PC-9 (cell line): ENCODE measurements at places on chromosomes 13 and 19.

- no peak for DNase-seq
Measured at GRCh38 chr13:31970231-31970930, 61.2 kb upstream of the FRY start.

DNA sequence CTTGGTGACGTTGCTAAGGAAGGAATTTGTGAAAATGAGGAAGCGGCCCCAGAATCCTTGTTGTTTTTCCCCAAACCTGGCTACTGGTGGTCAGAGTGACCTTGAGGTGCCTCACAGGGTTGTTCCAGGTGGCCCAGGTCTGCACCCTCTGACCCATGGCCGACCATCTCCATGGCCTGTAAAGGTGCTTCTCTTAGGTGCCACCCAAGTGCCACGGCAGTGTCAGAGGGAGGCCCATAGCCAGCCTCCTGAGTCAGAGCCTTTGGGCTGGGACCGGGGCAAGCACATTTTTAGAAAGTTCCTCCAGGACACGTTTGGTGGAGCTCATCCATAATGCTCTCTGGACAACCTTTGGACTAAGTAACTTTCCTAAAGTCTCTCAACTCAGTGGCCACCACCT is 83.9 kb upstream of the IRS2 start:
- DNase-seq = no peak

DNA sequence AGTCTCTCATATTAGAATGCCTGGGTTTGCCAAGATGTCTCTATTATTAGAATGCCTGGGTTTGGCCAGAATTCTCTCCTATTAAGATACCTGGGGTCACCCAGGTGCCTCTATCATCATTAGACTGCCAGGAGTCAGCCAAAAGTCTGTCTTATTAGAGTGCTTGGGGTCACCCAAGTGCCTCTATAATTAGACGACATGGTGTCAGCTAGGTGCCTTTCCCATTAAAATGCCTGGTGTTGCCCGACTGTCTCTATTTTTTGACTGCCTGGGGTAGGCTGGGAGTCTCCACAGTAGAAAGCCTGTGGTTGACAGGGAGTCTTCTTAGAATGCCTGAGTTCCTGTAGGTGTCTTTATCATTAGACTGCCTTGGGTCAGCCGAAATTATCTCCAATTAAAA is 1536.6 kb downstream of the UQCRFS1 start:
- DNase-seq = no peak

GRCh38 chr13:39699274-39699673 is 43.8 kb downstream of the COG6 start:
- DNase-seq = no peak

- no peak for DNase-seq
Measured at GRCh38 chr19:55546011-55546410, 668 bp upstream of the SBK3 start.

- DNase-seq = no peak
Measured at GRCh38 chr13:72599178-72599743, 128.2 kb downstream of the MZT1 start.

- DNase-seq = no peak
Measured at GRCh38 chr19:46550684-46551083, 50.4 kb upstream of the CALM3 start.

GRCh38 chr13:41193469-41193868 is 900 bp downstream of the KBTBD7 start:
- DNase-seq = no peak

GRCh38 chr13:98447881-98448641 is 128.8 kb downstream of the STK24 start:
- DNase-seq = no peak

DNA sequence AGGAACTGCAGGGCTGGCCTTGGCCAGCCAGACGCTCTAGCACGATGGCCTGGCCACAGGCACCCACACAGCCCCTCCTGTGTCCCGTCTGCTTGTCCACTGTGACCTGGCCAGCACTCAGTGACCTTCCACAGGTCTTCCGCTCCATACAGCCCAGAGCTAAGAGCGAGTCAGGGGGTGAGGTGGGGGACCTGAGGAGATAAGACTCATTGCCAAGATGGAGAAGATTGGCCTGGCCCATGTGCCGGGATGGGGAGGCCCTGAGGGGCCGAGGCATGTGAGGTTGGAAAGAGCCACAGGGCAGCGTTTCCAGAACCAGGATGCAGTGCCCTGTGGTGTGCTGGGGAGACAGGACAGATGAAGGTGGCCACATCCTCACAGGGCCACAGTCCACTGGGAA is 10.2 kb upstream of the SLC7A9 start:
- no peak for DNase-seq

DNA sequence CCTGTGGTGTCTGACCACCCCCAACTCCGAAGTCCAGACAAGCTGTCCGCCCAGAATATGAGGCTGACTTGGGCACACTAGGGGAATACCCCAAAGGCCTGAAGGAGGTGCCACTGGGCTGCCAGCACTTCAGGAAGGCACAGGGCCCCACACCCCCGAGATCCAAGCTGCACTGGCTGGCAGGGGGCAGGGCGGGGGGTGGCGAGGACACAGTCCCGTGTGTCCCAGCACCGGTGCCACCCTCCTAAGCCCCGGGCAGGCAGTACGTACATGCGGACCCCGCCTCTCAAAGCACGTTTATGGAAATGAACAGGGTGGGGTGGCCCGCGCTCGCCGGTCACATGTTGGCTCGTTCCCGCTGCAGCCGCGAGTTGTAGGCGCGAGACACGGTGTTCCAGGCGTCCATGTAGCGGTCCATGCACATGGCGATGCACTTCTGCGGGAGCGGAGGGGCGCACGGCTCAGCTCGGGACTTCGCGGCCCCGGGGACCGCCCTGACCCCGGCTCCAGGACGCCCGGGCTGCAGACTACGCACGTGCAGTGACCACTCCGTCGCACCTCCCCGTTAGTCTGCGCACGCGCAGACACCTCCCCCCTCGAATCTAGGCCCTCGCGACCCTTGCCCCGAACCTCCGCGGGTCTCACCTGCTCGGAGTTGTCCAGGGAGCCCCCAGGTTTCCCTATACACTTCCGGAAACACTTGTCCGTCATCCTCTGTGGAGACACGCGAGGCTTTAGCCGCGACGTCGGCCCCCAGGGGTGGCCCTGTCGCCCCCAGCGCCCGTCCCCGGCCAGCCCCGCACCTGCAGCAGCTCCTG is 566 bp downstream of the TIMM13 start:
- DNase-seq = no peak

- no peak for DNase-seq
Measured at GRCh38 chr19:2064395-2064787, 13.3 kb upstream of the MKNK2 start.

DNA sequence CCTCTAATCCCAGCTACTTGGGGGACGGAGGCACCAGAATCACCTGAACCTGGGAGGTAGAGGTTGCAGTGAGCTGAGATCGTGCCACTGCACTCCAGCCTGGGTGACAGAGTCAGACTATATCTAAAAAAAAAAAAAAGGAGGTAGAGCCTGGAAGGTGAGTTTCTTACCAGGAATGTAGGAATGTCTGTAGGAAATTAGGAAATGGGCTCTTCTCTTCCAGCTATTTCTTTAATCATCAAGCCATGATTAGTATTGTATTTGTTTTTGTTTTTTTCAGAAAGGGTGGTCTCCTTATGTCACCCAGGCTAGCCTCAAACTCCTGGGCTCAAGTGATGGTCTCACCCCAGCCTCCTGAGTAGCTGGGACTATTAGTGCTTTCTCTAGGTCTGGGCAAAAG is 26.3 kb upstream of the SERP2 start:
- no peak for DNase-seq

DNA sequence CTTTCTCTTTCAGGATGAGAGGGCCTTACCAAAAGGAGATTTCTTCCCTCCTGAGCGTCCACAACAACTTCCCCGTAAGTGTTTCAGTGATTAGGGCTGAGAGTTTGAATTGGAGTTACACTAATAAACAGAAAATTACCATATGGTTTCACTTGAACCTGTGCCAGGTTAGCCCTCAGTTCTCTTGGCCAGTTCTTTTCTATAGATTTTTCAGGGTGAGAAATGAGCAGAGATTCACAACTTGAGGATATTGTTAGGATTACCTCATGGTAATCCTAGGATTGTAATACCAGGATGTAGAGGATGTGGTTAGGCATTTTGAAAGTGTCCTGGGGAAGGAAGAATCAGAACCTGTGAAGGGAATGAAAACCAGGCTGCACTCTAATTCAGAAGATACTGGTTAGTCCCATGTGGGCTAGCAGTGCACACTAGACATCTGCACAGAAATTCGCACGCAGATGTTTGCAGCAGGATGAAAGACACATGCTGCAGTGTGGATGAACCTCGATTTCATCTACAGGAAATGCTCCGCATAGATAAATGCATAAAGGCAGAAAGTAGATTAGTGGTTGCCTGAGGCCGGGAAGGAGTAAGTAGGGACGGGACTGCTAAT is 24.1 kb downstream of the HNRNPM start:
- no peak for DNase-seq

- DNase-seq = peak; percentile 76
Measured at GRCh38 chr19:42433503-42434260, 6.5 kb upstream of the LIPE start.

DNA sequence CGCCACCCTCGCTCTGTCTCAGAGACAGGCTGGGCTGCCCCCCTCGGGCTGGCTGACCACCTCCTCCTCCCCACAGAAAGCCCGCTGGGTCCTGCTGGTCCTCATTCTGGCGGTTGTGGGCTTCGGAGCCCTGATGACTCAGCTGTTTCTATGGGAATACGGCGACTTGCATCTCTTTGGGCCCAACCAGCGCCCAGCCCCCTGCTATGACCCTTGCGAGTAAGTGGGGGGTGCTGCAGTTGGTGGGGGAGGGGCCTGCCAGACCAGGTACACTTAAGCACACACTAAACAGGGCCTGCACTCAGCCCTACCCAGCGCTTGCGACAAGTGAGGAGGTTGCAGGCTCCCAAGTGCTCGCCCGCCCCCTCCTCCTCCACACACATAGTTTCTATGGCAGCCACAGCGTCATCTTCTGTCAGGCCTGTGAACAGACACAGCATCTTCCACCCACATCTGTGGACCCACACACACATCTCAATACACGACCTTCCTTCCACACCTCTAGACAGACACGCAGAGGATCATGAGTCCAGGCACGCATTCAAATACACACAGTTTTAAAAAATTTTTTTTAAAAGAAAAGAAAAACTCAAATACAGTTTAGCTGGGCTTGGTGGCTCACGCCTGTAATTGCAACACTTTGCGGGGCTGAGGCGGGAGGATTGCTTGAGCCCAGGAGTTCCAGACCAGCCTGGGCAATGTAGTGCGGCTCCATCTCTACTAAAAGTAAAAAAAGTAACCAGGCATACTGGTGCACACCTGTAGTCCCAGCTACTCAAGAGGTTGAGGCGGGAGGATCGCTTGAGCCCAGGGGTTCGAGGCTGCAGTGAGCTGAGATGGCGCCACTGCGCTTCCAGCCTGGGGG is 18.4 kb downstream of the PLD3 start:
- DNase-seq = no peak

DNA sequence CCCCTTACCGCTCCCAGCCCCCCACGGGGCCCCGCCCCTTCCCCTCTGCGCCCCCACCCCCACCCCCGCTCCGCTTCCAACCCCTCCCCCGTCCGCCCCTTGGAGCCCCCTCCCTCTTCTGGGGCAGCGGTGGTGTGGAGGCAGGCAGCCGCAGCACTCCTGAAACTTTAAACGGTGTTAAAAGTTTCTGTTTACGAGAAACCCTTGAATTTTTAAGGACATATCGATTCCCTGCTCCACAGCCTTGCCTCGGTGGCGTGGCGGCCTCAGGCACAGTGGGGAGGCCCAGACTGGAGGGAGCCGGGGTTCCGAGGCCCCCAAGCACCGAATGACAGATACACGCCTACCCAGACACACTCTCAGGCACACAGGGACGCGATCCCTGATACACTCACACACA is 4.8 kb upstream of the NFIX start:
- no peak for DNase-seq

- no peak for DNase-seq
Measured at GRCh38 chr19:49217382-49217781, 59.8 kb downstream of the TRPM4 start.

DNA sequence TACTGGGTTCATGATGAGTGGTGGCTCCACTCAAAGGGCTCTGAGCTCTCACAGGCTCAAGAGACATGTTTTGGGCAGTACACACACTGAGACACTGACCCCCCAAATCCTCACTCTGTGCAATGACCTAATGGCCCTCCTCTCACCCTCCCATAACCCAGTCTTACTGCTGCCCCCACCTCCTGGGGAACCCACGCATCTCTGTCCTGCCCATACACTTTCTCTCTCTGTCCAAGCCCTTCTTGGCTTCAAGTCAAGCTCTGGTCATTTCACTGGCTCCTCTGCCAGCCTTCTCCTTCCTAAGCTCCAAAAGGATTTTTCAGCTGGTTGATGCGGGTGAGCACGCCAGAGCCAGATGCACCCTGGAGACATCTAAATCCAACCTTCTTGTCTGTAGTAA is 187.9 kb upstream of the TSHZ3 start:
- no peak for DNase-seq

GRCh38 chr19:33689868-33690267 is 68.1 kb downstream of the CHST8 start:
- DNase-seq = no peak

DNA sequence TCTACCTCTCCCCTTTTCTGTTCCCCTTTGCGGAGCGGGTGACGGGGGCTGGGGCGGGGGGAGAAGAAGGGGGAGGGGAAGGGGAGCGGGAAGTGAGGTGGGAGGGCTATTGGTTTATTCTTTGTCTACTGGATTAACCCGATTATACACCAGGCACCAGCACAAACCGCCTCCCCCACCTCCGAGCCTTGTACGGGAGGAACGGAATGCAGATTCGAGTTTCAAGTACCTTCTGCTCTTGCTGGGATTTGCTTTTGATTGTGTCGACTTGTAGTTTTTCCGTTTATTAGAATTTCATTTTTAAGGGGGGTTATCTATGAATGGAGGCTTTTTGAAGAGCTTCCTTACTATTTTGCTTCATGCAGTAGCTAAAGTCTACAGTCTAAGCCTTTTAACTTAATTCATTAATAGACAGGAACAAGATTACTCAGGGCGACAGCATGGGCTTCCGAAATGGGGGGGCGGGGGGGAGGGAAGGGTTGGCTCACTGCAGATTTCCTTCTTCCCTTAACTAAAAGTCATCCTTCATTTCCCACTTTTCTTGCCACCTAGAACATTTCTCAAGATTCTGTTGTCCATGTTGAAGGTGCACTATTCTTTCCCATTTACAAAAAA is 937 bp upstream of the SPRY2 start:
- peak; percentile 26 for DNase-seq

- no peak for DNase-seq
Measured at GRCh38 chr13:35808846-35809245, 322.3 kb downstream of the DCLK1 start.

DNA sequence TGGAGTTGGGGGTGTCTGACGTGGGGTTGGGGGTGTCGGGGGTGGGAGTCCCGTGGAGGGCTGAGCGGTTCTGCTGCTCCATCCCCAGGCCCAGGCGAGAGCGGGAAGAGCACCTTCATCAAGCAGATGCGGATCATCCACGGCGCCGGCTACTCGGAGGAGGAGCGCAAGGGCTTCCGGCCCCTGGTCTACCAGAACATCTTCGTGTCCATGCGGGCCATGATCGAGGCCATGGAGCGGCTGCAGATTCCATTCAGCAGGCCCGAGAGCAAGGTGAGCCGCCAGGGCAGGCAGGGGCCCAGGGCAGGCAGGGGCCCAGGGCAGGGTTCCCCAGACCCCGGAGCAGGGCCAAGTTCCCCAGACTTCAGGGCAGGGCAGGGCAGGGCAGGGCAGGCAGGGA is 12.7 kb downstream of the GNA15 start:
- no peak for DNase-seq

GRCh38 chr13:97174638-97175037 is 47.5 kb upstream of the MBNL2 start:
- DNase-seq = no peak

GRCh38 chr19:31107096-31107495 is 242.1 kb downstream of the TSHZ3 start:
- DNase-seq = no peak

GRCh38 chr19:38662537-38663155 is 15.2 kb downstream of the ACTN4 start:
- no peak for DNase-seq
